ENCODE measurements at places on chromosomes 12 and 14. TPM values are rescaled to one million over a fixed set of nuclear protein-coding genes. Genes with fewer than 3 reads are reported as not detected.

JPH4 gene
- 0.23 TPM for total RNA-seq

GRCh38 chr12:9319842-9320173 lies 111.6 kb upstream of the PZP start:
- H3K36me3 ChIP-seq, result no peaks in the 10 kb centered on the region
- H3K27ac ChIP-seq, result no peak overlapping the region
- H3K4me1 ChIP-seq, result no peaks in the 10 kb centered on the region
- H3K27me3 ChIP-seq, result no peaks in the 10 kb centered on the region
- no peak for DNase-seq

DNA sequence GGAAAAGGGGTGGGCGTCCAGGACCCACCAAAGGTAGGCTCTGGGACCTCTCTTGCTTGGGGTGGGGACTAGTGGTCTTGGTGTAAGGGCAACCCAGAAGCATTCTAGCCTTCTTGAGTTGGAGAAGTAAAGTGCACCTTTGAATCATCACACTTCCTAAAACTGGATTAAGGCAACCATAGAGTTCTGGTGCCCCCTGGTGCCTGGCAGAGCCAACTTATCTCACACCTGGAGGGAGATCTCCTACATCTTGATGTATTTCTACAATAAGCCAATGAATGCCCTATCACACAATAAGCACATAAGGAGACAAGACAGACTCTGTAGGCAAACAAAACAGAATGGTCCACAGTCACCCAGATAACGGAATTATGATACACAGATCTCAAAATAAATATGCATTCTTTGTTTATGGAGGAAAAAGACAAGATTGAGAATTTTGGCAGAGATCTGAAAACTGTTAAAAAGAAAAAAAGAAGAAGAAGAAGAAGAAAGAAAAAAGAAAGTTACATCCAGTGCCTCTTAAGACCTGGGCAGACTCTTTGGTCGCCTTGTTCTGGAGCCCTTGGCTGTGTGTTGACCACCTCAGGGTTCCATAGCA lies 95.9 kb upstream of the PPP2R5C start:
- no peaks in the 10 kb centered on the region for H3K4me1 ChIP-seq
- DNase-seq, result no peak
- H3K27me3 ChIP-seq, result no peaks in the 10 kb centered on the region
- H3K36me3 ChIP-seq, result no peaks in the 10 kb centered on the region
- no peak overlapping the region for H3K27ac ChIP-seq
- no peak overlapping the region for H3K4me3 ChIP-seq

GRCh38 chr12:111546758-111547383 lies 52.2 kb downstream of the ATXN2 start:
- H3K4me1 ChIP-seq, result no peaks in the 10 kb centered on the region
- H3K27ac ChIP-seq, result no peak overlapping the region
- no peaks in the 10 kb centered on the region for H3K27me3 ChIP-seq
- peaks cover 15% of the 10 kb centered on the region for H3K36me3 ChIP-seq
- DNase-seq, result no peak

DNA sequence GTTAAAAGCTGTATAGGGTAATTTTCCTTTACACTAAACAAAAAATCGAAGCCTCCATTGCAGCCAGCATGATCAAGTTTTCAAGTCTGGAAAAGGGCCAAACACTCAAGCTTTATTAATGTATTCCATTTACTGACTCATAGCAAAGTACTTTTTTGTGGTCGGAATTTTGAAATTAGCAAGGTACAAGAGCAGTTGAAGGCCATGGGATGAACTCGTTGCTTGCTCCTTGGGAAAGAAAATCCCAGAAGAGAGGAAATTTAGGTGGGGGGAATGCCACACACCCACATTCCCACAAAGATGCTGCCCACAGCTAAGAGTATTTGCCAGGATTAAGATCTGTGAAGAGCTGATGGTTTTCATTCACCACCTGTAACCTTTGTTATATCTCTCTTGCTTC lies 333.7 kb downstream of the EGLN3 start:
- no peak overlapping the region for H3K27ac ChIP-seq
- H3K27me3 ChIP-seq, result no peaks in the 10 kb centered on the region
- H3K36me3 ChIP-seq, result no peaks in the 10 kb centered on the region
- no peaks in the 10 kb centered on the region for H3K4me1 ChIP-seq

DNA sequence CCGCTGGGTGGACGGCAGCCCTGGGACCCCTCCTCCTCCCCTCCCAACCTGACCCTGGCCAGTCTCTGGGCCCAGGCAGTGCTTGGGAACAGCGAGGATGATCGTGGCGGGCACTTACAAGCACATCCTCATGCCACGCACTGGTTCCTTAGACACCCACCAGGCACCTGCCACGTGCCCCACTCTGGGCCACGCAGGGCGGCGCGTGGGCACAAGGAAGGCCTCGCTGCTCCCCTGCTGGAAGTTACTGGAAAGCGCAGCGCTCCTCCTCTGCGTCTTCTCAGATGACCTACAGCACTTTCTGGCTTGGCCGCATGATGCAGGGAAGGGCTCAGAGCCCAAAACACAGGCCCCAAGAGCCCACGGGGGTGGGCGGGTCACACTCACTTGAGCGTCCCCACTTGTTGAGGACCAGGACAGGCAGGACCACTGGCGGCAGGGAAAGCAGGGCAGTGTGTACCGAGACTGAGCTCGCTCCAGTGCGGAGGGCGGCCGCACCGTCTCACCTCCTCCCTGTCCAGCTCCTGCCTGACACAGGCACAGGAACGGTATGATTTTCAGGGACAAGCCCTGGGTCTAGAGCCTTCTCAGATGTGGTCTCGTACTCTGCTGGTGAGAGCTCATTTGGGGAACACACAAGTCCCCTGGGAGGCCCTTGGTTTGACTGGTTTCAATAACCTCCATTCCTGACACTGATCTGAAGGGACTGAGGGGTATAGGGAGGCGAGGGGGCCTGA lies 128.3 kb upstream of the EVL start:
- no peaks in the 10 kb centered on the region for H3K27me3 ChIP-seq
- H3K27ac ChIP-seq, result no peak overlapping the region
- peaks cover 3% of the 10 kb centered on the region for H3K4me1 ChIP-seq
- DNase-seq, result no peak

DNA sequence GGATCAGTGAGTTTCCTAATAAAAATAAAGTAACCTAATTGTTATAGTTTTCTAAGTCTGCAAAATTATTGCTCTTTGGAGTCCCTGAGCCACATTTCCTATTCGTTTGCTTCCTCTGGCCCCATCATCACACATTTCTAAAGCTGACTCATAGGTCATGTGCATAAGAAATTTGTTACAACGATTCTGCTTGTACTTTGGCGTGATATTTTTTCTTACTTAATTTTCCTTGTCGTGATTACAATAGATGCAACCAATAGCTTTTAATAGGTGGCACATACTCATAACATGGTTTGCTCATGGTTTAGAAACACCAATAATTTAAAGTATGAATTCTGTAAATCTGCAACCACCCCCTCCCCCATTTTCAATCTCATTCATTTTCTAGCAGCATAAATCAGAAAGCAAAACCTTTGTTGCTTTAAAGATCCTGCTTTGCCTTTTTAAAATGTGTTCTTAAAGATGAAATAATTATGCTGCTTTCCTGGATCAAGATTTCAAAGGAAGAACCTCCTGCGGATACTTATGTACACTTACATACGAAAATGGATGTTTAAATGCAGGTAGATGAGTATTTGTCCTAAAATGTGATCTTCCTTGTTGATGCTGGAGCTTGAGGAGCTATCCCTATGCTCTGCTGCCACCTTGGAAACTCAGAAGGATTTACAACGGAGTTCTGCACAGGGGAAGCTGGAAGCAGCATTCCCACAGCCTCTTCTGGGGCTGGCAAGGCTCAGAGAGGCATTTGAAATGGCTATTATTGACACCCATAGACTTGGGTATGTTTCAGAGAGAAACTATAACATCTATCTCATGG lies 1.7 kb upstream of the FLRT2 start:
- peaks cover 2% of the 10 kb centered on the region for H3K27me3 ChIP-seq
- no peak overlapping the region for H3K4me3 ChIP-seq
- no peaks in the 10 kb centered on the region for H3K36me3 ChIP-seq
- H3K27ac ChIP-seq, result no peak overlapping the region

GRCh38 chr14:51730684-51731083 lies 79.0 kb downstream of the FRMD6 start:
- DNase-seq, result no peak
- H3K4me3 ChIP-seq, result no peak overlapping the region
- H3K27ac ChIP-seq, result no peak overlapping the region
- H3K27me3 ChIP-seq, result no peaks in the 10 kb centered on the region
- H3K36me3 ChIP-seq, result peaks cover 24% of the 10 kb centered on the region

GRCh38 chr14:24196071-24197055 lies 1.1 kb upstream of the TM9SF1 start:
- peak; percentile 41 for DNase-seq
- H3K27me3 ChIP-seq, result no peaks in the 10 kb centered on the region
- peak overlapping the region; percentile 99 for H3K27ac ChIP-seq

DNA sequence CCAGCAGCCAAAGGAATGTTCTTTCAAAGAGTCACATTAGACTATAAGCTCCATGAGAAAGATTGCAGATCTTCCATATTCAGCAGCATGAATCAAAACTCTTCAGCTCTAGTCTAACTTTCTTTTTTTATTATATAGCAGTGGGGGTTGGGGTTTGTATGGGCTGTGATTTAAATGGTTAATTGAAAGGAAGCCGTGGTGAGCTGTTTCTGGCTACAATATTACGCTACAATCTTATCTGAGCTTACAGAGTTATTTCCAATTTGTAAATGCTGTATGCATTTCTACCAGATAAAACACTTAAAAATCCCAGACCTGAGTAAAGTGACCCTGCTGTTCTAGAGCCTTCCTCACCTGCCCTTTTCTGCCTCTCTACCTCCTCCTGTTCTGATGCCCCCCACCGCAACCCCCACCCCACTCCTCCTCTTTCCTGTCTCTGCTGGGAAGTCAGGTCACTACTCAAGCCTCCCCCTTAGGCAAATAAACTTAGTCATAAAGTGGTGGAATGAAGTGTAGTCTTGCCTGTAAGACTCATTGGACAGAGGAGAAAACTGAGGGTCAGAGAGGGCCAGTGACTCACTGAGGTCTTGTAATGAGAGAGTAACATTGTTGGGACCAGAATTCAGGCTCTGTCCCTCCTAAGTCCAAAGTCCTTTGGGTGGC lies 1089.5 kb downstream of the BCL11B start:
- H3K4me1 ChIP-seq, result no peaks in the 10 kb centered on the region
- no peak overlapping the region for H3K4me3 ChIP-seq
- no peaks in the 10 kb centered on the region for H3K36me3 ChIP-seq
- no peaks in the 10 kb centered on the region for H3K27me3 ChIP-seq
- H3K27ac ChIP-seq, result no peak overlapping the region

- DNase-seq, result no peak
- H3K27me3 ChIP-seq, result no peaks in the 10 kb centered on the region
Observed at GRCh38 chr12:130076752-130077151, 85.5 kb upstream of the FZD10 start.

Measured in liver (tissue), 10 donors.